ENCODE measurements at places on chromosomes 6 and 20. TPM values are rescaled to one million over a fixed set of nuclear protein-coding genes. Genes with fewer than 3 reads are reported as not detected.

Gene WFDC10B
- not detected for total RNA-seq

Gene KIF3B
- total RNA-seq = 22.1 TPM

Gene CNR1
- total RNA-seq = 1.7 TPM

Gene TP53TG5
- not detected for total RNA-seq

Gene MOG
- total RNA-seq = not detected
